ENCODE measurements at places on chromosomes 16 and 17.

DNA sequence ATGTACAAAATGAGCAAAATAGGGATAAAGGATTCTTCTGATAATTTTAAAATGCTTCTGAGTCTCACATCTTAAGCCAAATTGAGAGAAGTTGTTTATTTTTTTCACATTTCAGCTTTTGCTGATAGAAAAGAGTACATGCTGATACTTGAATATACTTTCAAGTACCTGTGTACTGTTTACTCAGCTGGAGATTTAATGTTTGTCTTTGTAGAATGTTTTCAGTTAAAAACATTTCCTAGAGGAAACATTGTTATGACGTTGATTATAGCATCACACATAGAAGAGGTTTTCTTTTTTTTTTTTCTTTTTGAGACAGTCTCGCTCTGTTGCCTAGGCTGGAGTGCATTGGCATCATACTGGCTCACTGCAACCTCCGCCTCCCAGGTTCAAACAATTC is 19.7 kb downstream of the ESRP2 start:
- no peak for DNase-seq

- DNase-seq: peak; percentile 60
These were observed 23.2 kb downstream of the VPS53 start for GRCh38 chr17:691423-691822.

GRCh38 chr17:57548421-57549410 is 196.4 kb downstream of the CCDC182 start:
- no peak for DNase-seq

GRCh38 chr16:66619534-66620428 is 15.3 kb downstream of the CMTM3 start:
- DNase-seq: no peak

GRCh38 chr16:11105038-11105903 is 150.7 kb downstream of the SOCS1 start:
- peak; percentile 79 for DNase-seq

DNA sequence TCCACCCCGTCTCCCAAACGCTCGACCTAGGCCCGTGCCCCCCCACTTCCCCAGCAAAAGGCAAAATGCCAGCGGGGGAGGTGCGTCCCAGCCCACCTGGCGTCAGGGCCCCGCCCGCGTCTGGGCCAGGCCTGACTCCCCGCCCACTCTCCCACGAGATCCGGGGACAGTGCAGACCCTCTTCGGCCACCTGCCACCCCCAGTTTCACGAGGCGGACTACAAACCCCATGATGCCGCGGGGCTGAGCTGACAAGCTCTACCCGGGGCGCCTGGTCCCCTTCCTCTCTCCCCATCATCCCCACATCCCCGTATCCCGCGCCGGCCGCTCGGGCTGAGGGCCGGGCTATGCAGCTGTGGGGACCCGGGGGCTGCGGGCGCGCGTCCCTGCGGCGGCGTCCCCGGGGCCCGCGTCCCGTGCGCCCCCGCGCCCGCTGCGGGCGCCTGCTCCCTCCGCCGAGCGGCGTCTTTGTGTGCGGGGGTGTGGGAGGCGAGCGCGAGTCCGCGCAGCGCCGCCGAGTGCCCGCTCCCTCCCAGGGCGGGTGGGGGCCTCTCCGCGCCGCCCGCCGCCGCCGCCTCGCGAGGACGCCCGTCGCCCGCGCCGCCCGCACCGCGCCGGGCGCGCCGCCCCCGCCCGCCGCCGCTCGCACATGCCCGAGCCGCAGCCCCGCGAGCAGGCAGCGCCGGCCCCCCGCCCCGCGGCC is at the start of gene ANKRD13B:
Gene ANKRD13B, plus strand, starts transcription at position 283 of the 702 bp plus-strand sequence. CDS start 490 bp downstream, outside the sequence.
- no peak for DNase-seq

GRCh38 chr17:3750926-3751325 is 27.2 kb downstream of the HASPIN start:
- DNase-seq: no peak
